ENCODE measurements at places on chromosomes 5 and 9.

DNA sequence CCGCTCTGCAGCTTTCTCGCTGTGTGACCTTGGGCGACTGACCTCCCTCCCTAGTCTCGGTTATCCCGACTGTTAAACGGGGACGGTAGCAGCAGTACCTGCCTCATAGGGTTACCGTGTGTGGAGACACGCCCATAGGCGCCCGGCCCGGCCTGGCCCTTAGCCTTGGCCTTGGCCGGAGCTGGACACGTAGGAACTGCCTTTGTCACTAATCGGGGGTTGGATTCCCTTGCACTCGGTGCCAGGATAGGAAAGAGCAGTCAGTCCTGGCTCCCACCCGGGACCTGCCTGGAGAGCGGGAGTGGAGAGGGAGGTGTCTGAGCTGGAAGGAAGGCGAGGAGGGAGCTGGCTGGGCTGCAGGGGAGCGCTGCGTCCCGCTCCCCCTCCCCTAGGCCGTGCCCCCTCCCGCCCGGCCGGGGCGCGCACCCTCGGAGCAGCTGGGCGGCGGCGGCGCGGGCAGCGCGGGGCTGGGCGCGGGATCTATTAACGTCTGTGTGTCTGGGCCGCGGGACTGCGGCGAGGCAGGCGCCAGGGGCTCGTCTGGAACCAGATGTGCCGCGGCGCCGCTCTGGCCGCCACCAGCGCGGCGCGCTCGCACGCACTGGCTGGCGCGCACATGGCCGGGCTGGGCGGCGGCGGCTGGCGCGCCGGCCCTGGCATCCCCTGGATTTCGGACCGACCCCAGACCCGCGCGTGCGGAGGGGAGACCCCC is 31.7 kb downstream of the PRRX2 start:
- no peak for DNase-seq

DNA sequence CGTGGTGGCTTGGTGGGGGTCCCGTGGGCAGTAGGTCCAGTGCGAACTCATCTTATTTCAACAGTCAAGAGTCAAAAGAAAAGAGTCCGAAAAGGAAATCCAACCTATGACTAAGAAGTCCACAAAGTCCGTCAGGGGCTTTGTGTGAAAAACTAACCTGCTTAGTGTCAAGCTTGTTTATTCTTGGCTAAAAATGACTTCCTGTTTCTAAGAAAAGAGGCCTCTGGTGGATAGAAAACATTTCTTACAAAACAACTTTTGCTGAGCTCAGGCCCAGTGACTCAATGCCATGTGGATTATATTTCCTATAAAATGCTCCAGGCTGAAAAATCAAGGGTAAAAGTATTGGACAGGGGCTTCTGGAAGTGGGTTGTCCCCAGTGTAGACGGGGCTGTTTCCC is 105.9 kb downstream of the GADD45G start:
- DNase-seq: no peak

- DNase-seq: no peak
Observed at GRCh38 chr5:35618304-35618636, 607 bp downstream of the SPEF2 start.

DNA sequence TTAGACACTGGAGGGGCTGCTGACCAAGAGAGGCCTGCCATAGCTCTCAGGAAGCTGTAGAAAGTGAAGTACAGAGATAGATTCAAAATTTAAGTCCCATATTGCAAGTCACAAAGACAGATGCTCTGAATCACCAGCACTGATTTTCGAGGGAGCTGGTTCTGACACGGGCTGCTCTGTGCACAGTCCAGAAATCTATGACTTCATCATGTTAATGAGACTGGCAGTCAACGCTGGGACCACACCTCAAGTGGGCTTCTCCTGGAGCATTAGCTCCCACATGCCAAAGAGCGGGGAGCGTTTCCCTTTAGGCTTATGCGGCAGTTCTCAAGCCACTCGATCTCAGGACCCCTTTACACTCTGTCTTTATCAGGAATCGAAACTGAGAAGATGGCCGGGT is 34.2 kb upstream of the FAT2 start:
- no peak for DNase-seq

GRCh38 chr5:146877783-146878475 is 628 bp downstream of the PPP2R2B start:
- DNase-seq: peak; percentile 71

DNA sequence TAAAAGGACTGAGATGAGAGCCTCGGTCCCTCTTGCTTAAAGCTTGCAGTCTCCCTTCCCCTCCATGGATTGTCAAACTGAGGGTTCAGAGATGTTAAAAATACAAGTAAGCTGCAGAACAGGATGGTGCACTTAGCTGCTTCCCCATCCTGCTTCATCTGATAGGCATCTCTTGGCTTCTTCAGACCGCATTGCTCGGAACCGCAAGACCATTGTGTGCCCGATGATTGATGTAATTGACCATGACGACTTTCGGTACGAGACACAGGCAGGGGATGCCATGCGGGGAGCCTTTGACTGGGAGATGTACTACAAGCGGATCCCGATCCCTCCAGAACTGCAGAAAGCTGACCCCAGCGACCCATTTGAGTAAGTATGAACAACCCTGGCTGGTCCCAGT is 65.5 kb upstream of the SAP30L start:
- DNase-seq: no peak

GRCh38 chr9:109488791-109489492 is 9.2 kb downstream of the PTPN3 start:
- DNase-seq: no peak

GRCh38 chr9:132114102-132114707 is 34.5 kb upstream of the MED27 start:
- peak; percentile 59 for DNase-seq

Measured in activated CD8-positive, alpha-beta memory T cell treated with anti-CD3 and anti-CD28 coated beads, Interleukin-2, amount 10 ng/mL, durations not matched to agents 7 days and 5 days (primary cell).